ENCODE measurements at places on chromosomes 13 and 19. TPM values are rescaled to one million over a fixed set of nuclear protein-coding genes. Genes with fewer than 3 reads are reported as not detected.

DNA sequence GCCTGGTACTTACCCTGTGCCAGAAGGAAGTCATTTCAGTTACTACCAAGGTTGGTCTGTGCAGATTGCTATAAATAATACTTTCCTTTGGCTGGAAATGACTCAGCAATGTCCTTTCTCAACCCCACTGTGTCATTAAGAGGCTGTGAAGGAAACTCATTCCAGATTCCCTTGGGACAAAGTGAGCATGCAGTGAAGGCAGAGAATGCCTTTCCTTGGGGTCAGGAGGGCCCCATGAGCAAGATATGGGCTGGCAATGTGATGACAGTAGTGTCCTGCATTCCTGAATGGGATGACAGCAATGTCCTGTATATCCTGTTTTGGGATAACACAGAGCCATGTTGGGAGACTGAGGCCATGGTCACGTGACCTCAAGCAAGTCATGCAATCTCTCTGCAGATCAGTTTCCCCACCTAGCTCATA lies 213.1 kb upstream of the TMTC4 start:
- DNase-seq, result no peak

DNA sequence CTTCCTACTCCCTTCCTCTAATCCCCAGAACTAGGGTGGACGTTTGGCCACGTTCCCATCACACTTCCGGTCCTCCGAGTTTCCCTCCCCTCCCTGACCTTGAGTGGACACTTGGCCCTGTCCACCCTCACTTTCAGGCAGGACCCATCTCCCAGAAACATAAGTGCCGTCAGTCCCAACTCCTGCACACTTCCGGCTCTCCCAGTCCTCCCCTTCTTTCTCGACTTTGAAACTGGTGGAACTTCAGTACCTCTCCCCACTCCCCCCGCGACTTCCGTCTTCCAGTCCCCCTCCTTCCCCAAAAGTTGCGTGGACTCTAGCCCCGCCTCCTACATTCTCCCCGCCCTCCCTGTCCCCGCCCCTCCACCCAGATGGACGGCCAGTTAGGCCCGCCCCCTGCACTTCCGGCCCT lies 278 bp upstream of the ZNF274 start:
- no peak for DNase-seq

DNA sequence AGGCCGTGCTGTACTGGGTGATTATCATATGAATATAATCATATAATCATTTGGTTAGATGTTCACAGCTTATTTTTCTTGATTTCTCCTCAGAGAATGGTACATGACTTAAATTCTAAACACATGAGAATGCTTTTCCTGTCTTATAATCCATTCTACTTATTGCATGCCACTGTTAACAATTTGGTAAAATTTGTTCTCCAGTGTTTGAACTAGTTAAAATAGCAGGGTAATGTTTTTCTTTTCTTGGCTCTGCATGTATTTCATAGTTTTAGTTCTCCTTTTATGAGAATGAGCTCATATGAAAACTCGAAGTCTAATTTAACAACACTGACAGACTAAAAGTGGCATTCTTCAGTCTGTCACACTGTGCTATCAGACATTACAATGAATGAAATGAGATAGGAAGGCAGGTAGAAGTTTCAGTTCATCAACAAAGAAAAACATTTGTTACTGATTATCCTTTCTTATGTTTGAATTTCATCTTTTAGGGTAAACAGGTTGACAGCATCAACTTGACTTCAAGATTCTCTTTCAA lies 10.2 kb downstream of the SPRYD7 start:
- DNase-seq, result no peak

Gene ZNF723
- not detected for polyA plus RNA-seq

DNA sequence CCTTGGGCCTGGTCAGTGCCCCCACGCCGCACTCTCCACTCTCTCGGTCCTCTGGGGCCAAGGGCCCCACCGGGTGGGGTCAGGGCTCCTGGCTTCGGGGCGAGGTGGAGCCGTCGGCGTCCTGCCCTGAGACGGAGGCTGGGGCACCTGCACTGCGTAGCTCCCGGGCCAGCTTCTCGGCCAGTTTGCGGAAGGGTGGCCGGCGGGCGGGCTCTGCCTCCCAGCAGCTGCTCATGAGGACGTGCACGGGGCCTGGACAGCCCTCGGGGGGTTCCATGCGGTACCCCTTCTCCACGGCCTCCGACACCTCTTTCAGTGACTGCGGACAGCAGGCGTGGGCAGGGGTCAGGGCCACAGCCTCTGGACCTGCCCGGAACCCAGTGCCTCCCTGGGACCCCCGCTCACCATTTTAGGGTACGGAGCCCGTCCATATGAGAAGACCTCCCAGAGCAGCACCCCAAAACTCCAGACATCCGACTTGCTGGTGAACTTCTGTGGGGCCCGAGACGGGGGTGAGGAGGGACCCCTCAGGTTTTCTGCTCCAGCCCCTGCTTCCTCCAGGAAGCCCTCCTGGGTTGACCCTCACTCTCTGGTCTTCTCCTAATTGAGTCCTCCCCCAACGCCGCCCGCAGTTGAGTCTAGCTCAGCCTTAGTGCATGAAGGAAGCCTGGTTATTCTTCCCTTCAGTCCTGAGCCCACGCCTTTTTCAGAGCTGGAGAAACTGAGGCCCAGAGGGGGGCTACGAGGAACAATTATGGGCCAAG lies 6.3 kb upstream of the RAX2 start:
- DNase-seq, result no peak

- no peak for DNase-seq
Measured at GRCh38 chr13:99911965-99912566, 59.5 kb downstream of the ZIC5 start.

Gene ZNF850
- 1.3 TPM for polyA plus RNA-seq

DNA sequence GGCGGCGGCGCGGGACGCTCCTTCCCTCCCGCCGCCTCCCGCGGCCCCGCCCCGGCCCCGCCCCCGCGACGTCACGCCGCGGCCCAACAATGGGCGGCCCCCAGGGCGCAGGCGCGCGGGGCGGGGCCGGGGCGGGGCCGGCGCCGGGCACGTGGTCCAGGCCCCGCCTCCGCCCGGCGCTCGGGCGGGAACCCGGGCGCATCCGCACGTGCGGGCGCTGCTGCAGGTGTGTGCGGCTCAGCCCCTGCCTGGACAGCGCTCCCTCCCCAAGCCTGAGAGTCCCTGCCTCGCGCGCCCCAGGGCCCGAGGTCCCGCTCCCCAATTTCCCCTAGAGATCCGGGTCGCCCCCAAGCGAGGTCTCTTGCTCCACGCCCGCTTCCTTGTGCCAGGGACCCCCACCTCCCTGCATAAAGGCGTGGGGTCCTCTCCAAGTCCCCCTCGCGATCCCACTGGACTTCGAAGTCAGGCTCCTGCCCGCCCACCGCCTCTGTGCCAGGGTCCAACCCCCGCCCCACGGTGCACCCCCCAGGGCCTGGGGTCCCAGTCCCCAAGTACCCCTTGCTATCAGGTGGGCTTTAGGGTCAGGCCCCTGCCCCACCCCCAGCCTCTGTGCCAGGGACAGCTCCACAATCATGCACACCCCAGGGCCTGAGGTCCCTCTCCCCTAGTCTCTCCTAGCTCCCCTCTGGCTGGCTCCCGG lies at the start of gene MEX3D:
TSS of gene MEX3D (minus strand) at position 6 of the 700 bp plus-strand sequence. CDS start 267 bp downstream, outside the sequence.
- DNase-seq, result peak; percentile 81

Measured in hindlimb muscle (tissue), 1 donor.